ENCODE measurements at places on chromosomes 7 and 10.

GRCh38 chr10:3415038-3415736 lies 242.6 kb upstream of the PITRM1 start:
- DNase-seq: no peak

DNA sequence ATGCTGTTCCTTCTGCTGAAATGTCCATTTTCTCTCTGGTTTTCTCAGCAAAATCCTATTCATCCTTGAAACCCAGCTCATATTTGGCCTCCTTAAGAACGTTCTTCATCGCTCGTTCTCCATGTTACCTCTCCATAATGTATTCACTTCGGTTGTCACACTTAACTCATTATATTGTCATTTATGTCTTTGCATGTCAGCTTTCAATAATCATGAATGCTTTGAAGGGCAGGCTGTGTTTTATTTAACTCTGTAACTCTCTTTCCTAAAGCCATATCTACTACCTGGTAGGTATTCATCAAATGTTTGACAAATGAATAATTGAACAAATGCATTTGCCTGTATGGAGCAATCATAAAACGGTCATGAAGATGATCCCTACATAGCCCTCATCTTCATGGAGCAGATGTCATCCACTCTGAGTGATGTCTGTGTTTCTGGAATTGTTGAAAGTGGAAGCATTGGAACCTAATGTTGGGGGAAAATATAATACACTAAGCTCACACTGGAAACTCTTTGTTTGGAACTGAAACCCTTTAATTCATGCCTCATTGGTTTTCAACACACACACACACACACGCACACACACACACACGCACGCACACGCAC lies 303.4 kb downstream of the PLXNA4 start:
- no peak for DNase-seq

- no peak for DNase-seq
These were observed 560.5 kb upstream of the GALNT17 start for GRCh38 chr7:70571403-70571934.

DNA sequence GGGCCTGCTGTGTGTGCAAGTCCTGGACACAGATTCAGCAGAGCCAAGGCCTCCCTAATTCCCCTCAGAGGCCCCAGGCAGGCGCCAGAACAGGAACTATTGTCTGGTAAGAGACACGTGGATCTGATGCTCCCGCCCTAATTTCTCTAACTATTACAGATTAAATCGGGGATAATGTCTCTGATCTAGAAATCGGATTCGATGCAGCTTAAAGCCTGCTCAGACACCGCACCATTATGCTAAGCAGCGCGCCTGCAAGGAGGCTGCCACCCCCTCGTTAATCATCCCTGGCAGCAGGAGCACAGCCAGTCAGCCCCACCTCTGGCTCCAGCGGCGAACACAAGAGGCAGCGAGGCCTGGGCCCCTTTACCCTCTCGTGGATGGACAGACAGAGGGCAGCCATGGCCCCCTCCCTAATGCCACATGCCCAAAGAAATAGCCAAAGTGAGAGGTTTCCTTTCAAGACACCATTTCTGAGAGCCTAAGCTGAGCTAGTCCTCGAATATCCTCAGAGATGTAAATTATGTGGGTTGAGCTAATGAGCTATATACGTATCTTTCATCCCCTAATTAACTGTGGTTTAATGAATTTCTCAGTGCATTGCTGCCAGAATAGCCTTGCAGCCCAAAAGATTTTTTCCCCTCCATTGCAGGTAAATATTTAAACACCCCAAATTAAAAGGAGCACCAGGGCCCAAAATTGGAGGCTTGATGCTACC lies 122.1 kb downstream of the GRID1 start:
- no peak for DNase-seq

- no peak for DNase-seq
These were observed 55.0 kb upstream of the AKR1E2 start for GRCh38 chr10:4770801-4771553.

DNA sequence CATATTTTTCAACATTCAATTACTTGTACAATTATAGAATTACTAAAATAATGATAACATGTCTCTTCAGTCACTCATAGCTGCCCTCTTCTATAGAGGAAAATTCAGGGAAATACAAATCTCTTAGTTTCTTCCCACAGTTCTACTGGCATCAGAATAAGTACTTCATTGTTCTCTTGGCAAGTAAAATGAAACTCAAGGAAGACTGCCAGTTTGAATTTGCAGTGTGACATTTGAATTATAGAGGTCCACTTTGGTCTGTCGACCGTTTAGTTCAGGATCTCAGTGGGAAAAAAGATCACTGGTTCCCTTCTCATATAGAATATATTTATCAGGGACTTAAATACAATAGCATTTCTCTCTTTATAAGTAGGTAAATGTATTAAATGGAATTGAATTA lies 114.5 kb downstream of the PON1 start:
- no peak for DNase-seq

- no peak for DNase-seq
These were observed 32.9 kb downstream of the SVOPL start for GRCh38 chr7:138668229-138668596.

DNA sequence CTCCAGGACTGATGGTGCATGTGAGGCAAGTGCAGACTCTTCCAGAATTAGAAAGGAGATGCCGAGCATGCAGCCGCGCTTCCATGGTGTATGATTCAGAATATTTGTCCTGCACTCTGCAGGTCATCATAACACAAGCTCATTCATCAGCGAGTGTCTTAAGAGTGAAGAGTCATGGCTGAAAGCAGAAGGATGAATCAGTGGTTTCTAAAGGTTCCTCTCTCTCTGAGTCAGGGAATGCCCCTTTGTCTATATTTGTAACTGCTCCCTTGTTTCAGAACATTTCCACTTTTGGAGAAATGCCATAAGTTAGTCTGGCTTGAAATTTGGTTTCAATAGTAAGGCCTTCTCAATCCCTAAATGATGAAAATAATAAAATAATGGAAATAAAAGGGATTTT lies 52.3 kb downstream of the HECW1 start:
- no peak for DNase-seq

GRCh38 chr10:29810816-29811215 lies 176.0 kb upstream of the SVIL start:
- DNase-seq: no peak

GRCh38 chr10:43211431-43212042 lies 55.3 kb downstream of the RASGEF1A start:
- DNase-seq: no peak

- DNase-seq: no peak
These were observed 210.8 kb downstream of the ADAM12 start for GRCh38 chr10:126177417-126178030.

DNA sequence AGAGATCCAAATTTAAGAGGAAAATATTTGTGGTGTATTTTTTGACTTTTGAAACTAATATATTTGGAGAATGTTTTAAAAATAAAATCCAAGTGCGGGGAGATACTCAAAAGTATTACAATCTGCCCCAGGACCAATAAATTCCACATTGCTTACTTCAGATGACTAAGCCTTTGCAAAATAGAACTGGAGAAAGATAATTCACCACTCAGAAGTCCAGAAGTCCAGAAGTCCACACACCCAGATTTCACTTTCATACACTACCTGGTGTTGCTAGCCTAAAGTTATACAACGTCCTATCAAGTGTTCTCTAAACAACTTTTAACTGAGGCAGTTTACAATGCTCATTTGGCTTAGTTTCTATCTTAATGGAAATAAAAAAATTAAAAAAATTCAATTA lies 487.0 kb upstream of the SEMA3D start:
- no peak for DNase-seq

DNA sequence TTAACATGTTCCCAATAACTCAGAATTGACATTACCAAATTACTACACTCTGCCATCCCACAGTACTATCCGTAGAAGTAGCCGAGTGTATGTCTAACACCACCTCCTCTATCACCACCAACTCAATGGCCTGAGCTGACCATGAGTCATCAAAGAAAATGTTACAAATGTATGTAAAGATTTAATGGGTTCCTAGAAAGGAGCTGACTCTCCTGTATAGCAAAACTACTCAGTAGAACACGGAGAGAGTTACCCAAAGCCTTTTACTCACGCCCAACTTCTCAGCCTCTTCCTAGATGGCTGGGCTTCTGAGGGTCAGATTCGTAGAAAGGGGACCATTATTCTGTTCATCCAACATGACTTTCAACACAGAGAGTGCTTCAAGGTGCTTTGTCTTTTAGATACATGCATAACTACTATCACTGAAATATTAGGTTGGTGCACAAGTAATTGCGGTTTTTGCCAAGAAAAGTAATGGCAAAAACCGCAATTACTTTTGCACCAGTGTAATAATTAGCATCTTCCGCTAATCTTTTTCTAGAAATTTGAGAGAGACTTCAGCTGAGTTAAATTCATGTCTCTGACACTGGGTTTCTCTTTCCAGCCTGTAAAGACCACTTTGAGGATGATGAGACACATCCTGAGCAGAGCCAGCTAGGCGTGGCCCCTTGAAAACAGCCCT lies 24.0 kb upstream of the NANOS1 start:
- DNase-seq: no peak

- no peak for DNase-seq
These were observed 95.4 kb downstream of the FAM53B start for GRCh38 chr10:124648738-124649137.

- DNase-seq: no peak
These were observed 6.4 kb downstream of the DLX6 start for GRCh38 chr7:97011536-97012364.

DNA sequence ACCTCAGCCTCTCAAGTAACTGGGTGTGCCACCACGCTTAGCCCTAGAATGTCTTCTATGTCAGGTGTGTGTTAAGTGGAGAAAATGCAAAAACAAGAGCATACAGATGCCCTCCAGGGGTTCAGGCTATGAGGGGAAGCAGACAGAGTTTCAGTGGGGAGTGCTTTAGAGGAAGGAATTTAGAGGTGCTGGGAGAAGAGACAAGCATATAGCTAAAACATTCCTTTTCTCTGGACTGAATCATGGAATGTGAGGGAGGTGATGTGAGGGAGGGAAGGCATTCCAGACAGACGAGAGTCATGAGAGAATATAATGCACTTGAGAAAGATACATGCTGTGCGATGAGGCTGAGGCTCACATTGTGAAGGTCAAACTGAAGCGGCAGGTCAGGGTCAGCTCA lies 6.6 kb upstream of the ZNF786 start:
- DNase-seq: no peak

- no peak for DNase-seq
These were observed 494.0 kb upstream of the POT1 start for GRCh38 chr7:125423458-125424155.

DNA sequence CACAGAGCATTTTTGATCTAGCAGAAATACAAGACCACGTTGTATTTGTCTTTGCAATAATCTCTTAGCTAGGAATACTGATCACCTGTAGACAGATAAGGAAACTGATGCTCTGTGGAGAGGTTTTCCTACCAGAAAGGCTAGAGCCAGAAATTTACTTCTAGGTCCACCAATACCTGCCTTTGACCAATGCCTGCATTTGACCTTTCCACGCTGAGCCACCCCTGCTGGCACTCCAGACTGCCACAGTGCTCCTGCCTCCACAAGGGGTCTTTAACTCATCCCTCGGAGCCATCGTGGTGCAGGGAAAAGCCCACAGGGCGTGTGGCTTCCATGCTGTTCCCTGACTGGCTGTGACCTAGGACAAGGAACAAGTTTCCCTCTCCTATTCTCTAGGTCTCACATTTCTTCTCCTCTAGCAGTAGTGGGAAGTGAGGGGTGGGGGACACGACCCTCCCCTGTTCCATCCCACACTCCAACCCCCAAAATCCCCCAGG lies 1.5 kb upstream of the ELN start:
- no peak for DNase-seq

DNA sequence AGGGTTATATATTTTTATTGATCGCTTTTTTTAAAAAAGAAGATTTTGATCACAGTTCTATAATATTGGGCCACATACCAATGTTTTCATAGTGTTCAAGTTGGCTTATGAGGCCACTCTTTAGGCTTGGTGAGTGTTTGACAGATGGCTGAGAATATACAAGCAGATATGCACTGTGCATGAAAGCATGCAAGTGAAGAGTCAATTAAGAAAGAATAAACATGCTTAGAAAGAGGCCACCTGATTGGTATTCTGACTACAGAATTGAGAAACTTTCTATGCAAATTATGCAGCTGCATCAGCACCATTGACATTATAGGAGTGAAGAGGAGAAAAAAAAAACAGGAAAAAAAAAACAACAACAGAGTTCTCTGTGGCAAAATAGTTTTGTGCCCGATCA lies 39.9 kb downstream of the CABCOCO1 start:
- DNase-seq: no peak

DNA sequence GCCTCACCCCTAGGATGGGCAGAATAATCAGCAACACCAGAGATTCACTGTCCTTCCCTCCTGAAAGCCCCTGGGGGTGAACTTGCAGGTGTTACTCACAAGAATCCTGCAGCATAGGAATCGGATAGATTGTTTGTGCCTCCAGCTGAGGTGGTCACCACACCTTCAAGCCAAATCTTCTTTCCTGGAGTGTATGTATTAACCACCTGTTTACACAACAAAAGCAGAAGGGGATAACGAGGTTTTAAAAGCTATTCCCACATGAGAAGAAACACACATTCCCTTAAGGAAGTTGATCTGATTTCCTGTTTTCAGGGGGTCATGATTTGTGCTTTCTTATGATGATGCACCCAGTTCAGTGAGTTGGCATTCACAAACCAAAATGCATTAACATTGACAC lies 173.8 kb upstream of the HPS1 start:
- no peak for DNase-seq

DNA sequence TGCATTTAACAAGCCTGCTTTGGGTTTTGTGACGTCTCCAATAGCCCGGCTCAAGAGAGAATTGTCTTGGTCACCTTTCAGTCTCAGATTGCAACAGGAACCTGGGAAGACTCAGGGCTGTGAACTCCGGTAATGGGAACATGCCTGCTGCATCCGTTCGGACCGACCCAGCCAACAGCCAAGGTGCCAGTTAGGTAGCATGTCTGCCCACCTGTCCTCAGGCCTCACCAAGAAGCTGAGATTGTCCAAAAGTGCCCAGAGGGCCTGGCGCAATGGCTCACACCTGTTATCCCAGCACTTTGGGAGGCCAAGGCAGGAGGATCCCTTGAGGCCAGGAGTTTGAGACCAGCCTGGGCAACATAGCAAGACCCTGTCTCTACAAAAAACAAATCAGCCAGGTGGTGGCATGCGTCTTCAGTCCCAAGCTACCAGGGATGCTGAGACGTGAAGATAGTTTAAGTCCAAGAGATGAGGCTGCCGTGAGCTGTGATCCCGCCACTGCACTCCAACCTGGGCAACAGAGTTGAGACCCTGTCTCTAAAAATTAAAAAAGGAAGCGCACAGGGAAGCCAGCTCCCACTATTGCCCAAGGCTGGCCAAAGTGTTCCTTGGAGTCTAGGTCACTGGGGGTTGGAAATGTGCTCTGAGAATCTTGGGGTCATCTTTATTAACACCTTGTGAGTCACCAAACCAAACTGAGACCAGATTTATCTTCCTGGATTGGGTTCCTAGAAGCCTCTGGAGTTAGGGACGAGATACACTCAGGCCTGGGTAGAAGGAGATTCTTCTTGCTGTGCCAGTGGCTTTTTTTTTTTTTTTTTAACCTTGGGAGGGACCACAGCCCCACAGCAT lies 26.9 kb downstream of the BAG3 start:
- DNase-seq: no peak

DNA sequence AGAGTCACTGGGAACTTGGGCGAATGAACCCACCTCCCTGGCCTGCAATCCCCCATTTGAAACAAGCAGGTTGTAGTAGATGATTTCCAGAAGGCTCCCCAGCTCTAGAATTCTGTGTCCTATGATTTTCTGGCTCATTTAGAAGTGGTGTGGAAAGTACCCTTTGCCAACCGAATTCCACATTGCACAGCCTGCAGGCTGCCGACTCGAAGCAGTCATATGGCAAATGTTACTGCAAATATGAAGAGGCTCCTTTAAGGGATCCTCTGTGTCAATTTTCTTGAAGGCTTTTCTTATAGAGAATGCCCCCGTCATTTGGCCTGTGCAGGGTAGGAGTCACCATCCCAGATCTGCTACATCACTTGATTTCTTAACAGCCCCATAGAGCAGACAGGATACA lies 5.6 kb downstream of the PODXL start:
- no peak for DNase-seq

Measured in stimulated activated CD8-positive, alpha-beta memory T cell treated with anti-CD3 and anti-CD28 coated beads, Interleukin-15, amount 100 ng/mL, for 1 hour (primary cell).